Lower leg skin (tissue), 4 donors: ENCODE measurements at places on chromosomes 7 and 10. TPM values are rescaled to one million over a fixed set of nuclear protein-coding genes. Genes with fewer than 3 reads are reported as not detected.

Gene PDE6C
- total RNA-seq, result not detected

- DNase-seq, result no peak
These were observed 149.5 kb downstream of the CXCL12 start for GRCh38 chr10:44235363-44235762.

GRCh38 chr10:129277841-129278240 lies 189.2 kb upstream of the MGMT start:
- no peak for DNase-seq

DNA sequence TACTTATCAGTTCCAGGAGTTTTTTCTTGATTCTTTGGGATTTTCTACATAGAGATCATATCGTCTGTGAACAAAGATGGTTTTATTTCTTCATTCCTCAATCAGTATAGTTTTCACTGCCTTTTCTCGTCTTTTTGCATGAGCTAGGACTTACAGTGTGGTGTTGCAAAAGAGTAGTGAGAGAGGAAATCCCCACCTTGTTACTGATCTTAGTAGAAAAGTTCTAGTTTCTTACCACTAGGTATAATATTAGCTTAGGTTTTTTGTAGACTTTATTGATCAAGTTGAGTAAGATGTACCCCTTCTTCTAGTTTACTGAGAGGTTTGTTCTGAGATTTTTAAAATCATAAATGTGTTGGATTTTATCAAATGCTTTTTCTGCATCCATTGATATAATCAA lies 123.3 kb downstream of the TMEM26 start:
- no peak for DNase-seq

DNA sequence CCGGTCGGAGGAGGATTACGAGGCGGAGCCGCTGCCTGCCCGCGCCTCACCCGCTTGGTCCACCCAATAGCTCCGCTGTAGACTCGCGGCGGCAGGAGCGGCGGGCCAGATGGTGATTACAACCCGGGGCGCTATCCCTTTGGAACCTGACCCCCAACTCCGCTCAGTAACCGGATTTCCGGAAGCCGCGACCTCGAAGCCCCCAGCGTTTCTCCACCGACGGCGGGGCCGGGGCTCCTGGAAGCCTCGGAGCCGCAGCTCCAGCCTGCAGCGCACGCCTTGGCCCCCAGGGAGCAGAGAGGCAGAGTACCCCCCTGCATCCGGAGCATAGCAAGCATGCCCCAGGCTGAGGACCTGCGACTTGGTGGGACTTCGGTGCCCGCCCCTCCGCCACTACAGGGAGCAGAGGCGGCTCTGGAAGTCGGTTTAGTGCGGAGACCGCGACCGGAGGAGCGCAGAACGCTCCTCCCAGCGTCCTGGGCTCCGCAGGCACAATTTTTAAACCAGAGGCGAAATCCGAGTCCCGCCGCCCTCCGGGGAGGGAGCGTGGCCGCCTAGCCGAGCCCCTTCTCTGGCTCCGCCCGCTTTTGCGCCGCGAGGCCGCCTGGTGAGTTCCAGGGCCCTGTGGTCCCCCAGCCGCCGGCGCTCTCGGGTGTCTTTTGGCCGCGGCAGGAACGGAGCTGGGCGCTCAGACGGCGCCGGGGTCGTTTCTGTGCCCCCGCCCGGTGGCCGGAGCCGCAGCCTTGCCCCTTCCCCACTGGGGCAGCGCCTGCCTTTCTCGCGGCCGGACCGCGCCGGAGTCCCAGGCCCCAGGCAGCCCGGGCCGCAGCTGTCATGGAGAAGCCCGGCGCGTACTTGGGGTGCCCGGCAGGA lies 28.2 kb upstream of the BMS1 start:
- DNase-seq, result no peak
